ENCODE measurements at places on chromosomes 2 and 18.

DNA sequence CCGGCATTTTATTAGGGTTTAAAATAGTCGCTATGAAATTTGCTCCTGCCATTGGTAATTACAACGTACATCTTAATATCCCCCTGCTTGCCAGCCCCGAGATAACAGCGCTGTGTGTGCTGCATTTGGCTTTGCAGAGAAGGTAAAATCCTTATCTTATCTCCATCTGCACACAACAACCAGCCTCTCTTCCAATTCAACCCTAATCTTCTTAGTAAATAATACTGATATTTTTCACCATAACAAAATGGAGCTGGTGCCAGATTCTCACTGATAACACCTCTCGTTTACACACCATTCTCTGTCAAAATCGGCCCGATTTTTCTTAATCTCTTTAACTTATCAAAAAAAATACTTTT lies 61.4 kb upstream of the SIX3 start:
- no peak for DNase-seq

DNA sequence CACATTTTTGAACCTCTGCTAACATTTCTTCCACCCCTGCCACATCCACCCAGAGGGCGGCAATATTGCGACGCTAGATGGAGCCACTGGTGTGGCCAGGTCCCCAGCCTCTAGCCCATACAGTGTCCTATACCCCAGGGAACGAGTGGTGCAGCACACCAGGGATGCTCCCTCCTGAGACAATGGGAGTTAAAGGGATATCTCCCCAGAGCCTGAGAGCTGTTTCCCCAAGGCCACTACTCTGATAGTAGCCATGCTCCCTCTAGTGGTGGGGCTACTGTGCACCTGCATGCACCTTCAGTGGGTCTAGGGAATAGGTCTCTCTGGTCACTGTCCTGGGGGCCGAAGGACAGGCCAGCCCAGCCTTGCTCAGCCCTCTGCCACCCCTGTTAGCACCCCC lies 336.4 kb upstream of the FSHR start:
- no peak for DNase-seq

DNA sequence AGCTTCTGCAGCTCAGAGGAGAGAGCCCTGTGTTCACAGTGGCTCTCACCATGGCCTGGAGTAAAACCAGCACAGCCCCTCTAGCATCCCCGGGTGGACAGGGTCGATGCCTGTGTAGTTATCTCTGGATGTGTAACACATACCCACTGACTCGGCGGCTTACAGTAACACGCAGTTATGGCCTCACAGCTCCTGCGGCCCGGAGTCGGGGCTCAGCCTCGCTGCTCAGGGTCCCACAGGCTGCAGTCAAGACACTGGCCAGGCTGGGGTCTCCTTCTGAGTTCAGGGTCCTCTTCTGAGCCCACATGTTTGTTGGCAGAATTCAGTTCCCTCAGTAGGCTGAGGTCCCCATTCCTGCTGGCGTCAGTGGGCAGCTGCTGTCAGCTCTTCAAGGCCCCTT lies 2.5 kb upstream of the RAB17 start:
- no peak for DNase-seq

DNA sequence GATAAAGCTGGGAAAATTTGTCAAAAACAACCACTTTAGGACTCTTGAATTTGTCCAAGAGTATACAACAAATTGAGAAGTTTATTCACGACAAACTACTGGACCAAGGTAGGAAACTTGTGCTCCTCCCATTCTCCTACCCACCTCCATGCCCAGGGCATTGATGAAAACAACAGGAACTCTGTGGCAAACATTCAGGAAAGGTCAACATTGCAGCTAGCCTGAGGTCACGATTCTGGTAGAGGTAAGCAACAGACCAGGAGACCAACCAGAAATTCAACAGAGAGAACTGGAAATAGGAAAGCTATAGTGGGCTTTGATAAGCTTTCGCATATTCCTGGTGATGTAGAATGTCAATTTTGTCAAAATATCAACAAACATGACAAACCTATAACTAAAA lies 209.1 kb upstream of the CTAGE1 start:
- no peak for DNase-seq

DNA sequence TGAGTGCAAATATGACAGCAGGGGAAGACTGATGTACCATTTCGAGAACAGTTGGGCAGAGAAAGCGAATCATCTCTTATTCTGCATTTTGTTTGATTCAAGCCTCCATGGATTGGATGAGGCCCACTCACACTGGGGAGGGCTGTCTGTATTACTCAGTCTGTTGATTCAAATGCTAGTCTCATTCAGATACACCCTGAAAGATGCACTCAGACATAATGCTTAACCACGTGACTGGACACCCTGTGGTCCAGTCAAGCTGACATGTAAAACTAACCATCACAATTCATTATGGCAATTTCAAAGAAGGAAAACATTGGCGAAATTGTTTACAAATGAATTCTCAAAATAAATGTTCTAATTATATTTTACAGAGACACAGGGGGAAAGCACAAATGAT lies 1210.2 kb downstream of the DPP10 start:
- no peak for DNase-seq

DNA sequence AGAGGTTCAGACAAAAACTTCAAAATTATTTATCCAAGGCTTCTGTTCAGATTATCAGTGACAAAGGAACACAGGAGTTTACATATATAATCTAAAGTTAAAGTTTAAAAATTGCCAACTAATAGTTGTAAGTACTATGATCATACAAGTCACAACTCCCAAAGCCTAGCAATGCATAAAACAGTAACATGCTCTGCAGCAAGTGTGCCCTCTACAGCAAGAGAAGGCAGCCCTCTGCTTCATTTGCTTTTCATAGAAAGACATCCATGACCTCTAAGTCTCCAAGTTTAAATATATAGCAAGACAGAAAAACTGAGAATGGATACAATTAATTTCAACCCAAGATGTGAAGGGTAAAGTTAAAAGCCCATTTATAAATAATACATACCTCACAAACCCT lies 13.3 kb downstream of the RAB1A start:
- no peak for DNase-seq

- no peak for DNase-seq
Observed at GRCh38 chr2:216151313-216152025, 42.3 kb downstream of the XRCC5 start.

DNA sequence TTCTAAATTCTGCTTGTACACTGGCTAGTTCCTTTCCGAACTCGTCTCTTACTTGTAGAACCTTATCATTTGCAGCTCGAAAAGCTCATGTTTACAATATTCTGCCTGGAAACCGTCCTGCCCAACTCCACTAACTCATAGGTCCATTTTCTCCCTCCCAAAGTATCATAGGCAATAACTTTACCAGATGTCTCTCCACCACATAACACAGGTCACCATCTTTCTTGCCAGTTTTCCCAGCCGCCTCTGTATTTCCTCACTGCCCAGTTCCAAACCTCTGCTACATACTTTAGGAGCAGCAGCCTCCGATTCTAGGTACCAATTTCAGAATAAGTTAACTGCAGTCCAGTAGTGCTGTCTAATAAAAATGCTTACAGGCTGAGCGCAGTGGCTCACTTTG lies 259.5 kb downstream of the GLI2 start:
- DNase-seq, result no peak

GRCh38 chr18:79133724-79134123 lies 64.5 kb downstream of the ATP9B start:
- DNase-seq, result no peak

- DNase-seq, result no peak
Observed at GRCh38 chr18:38923126-38923525, 1357.5 kb upstream of the CELF4 start.

DNA sequence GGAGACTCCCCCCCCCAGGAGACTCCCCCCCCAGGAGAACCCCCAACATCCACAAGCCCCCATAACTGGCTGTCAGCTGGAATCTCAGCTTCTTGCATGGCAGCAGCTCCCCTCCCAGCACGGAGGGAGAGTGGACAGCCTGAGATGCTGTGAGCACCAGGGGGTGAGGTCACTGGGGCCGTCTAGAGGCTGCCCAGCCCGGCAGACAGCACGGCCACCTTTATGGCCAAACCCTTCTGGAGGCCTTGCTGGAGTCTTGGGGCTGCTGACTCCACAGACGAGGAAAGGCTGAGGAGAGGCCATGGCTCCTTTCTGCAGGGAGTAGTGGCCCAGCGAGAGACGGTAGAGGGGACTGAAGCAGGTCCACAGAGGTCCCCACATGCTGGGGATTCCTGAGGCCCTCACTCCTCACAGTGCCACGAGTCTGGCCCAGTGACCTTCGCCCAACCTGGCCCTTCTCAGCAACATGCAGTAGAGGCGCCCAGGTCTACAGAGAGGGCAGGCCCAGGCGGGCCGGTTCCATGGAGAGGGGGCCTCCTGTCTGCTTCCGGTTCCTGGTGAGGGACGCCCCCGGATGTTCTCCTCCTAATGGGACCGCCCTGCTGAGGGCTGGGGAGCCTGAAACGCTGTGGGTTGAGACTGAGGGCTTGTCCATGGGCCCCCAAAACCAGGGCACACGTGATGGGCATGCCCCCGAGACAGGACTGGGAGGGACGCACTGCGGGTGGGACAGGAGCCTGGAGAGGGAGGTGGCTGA lies 122.6 kb upstream of the CTDP1 start:
- DNase-seq, result no peak

- no peak for DNase-seq
Observed at GRCh38 chr2:119011910-119012209, 69.9 kb downstream of the MARCO start.

DNA sequence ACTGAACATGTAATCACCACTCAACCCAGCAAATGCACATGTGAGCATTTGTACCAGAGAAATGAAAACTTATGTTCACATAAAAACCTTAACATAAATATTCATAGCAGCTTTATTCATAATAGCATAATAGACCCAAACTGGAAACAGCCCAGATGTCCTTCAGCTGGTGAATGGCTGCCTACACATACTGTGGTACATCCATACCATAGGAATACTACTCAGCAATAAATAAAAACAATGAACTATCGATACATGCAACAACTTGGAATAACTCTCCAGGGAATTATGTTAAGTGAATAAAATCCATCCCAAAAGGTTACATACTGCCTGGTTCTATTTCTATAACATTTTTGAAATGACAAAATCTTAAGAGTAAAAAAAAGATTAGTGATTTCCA lies 140.0 kb downstream of the AGPS start:
- no peak for DNase-seq

- no peak for DNase-seq
Observed at GRCh38 chr2:28280619-28281018, 112.0 kb upstream of the FOSL2 start.

DNA sequence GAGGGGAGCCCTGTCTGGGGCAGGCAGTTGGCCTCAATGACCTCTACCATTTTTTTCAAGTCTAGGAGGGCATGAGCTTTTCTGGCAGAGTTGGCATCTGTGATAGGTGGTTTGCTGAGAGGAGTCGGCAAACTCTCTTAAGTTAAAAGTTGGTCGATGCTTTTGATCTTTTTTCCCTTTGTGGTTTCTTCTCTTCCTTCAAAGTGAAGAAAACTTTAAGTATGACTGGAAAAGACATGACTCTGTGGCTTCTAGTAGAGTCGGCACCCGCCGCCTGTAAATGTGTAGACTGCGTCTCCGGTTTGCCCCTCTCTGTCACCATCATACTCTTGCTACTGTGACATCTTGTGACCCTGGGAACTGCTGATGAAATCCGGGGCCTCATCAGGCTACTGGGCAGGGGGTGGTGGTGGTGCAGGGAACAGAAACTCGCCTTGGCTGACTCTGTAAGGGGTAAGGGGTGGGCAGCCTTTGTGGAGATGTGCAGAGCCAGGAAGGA lies 21.1 kb downstream of the INPP5D start:
- DNase-seq, result no peak

GRCh38 chr2:118842661-118843482 lies 4.6 kb downstream of the EN1 start:
- no peak for DNase-seq

DNA sequence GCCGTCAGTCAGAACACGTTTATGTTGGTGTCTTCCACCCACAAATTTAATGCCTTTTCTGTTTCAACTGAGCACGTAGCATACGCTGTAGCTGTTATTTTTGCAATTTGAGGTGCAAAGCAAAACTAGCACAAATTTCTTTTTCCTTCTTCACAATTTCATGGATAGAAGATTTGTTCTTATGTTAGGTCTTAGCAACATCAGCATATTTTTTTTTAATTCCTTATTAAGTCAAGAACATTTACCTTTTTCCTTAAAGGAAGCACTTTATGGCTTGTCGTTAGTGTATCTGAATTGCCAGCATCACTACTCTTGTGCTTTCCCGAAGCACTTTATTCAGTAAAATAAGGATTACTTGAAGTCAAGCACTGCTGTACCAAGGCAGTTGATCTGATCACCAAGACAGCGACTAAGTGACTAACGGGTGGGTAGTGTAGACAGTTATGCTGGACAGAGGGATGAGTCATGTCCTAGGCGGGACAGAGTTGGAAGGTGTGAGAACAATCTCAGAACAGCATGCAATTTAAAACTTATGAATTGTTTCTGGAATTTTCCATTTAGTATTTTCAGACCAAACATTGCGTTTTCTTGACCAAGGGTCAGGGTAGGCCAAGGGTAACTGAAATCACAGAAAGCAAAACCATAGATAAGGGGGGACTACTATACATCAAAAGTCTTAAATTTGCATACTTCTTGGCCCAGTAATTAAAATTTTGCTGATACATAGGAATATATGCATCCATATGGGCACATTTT lies 13.3 kb downstream of the BABAM2 start:
- no peak for DNase-seq

GRCh38 chr2:177541258-177541991 lies 148.9 kb downstream of the AGPS start:
- no peak for DNase-seq

DNA sequence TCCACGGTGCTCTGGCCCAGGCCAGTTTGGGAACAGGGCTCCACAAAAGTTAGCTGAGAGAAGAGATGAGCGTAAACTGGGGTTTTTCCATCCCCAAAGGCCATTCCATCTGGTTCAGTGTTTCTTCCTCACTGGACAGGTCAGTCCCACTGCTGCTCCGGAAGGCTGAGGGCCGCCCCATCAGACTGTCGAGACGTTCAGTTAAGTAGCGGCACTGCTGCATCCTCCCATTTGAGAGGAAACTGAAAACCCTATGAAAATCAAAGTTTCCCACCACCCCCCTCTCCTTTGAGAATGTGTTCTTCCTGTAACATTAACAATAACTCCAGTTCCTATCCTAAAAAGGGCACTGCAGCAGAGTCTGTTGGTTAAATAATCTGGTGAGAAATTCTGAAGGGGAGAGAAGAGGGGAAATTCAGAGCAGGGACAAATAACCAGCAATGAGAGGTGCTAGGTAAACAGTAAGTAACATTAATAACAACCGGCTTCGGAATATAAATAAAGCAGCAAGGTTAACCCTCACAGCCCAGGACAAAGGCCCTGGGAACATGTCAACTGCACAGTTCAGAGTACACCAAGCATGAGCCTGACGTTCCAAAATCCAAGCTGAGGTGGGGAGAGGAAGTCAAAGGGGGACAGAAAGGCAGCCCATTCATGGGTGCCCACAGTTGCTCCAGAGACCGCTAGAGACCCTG lies 55.4 kb downstream of the UXS1 start:
- no peak for DNase-seq

DNA sequence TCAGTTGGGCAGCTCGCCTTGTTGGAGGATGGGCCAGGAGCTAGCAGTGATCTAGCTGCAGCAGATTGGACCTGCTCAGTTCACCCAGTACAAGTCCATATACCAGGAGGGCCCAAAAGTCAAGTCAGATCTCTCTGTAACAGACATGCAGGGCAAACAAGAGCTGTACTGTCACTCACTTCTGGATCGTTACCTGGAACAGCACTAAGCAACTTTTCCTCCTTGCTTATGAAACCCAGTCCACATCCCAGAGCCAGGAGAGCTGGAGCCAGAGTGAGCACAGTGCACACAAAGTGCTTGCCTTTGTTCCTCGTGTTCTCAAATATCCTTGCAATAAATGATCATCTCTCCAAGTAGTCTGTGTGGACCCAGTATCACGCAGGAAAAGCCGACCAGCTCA lies 244.1 kb upstream of the FOSL2 start:
- no peak for DNase-seq
